CD4-positive, alpha-beta T cell treated with Interleukin-6 at 100 ng/mL for 8 hours (primary cell): ENCODE measurements at places on chromosomes 11 and 22.

GRCh38 chr11:128948583-128948982 is 5.9 kb upstream of the TP53AIP1 start:
- no peak for DNase-seq

DNA sequence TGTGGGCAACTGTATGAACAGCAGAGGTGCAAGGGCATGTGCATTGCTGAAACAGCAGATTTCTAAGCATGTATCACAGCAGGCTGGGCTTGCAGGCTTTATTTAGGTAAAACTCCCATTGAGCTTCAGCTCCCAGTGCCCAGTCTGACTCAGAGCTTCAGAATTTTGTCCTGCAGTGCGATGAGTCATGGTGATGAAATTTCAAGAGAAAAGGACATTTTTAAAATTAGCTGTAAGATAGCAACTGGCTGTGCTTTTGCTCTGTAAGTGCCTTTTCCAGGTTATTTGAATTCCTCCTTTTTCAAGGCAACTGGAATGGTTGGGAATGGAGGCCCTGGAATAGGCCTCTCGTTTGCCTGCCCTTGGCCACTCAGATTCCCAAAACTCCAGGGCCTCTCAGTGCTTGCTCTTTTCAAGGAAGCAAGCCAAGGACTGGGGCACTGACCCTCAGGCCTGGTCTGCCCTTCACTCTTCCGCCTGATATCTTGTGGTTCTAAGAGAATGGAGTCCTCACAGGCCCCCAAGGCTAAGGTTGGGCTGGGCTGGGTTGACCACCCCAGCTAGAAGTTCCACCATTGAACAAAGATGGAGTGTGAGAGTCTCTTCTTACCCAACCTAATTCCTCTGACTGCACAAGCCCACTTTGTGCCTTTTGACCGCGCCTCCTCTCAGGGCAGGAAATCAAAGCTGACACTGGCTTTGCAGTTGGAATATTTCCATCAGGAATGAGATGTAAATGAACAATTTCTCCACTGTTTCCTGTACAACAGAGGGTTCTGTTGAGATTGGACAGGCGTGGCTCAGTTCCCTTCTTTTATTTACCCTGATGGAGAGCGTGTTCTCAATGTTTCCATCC is 59.5 kb upstream of the PRSS23 start:
- no peak for DNase-seq

DNA sequence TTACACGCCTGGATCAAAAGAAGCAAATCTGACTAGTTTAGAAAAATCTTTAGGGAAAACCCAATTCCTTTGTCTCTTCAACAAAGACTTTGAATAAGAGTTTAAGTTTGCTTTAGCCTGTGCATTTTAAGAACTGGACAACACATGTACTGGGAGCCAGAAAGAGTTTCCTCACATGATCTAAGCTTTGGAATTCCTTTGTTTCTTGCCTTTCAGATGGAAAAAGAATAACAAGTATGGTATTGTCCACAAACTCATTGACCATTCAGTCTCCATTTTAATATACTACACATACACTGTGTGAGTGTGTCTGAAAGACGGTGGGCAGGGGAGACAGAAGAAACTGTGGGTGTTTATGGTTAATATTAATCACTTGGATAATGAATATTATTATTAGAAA is 205.6 kb downstream of the MAML2 start:
- no peak for DNase-seq

DNA sequence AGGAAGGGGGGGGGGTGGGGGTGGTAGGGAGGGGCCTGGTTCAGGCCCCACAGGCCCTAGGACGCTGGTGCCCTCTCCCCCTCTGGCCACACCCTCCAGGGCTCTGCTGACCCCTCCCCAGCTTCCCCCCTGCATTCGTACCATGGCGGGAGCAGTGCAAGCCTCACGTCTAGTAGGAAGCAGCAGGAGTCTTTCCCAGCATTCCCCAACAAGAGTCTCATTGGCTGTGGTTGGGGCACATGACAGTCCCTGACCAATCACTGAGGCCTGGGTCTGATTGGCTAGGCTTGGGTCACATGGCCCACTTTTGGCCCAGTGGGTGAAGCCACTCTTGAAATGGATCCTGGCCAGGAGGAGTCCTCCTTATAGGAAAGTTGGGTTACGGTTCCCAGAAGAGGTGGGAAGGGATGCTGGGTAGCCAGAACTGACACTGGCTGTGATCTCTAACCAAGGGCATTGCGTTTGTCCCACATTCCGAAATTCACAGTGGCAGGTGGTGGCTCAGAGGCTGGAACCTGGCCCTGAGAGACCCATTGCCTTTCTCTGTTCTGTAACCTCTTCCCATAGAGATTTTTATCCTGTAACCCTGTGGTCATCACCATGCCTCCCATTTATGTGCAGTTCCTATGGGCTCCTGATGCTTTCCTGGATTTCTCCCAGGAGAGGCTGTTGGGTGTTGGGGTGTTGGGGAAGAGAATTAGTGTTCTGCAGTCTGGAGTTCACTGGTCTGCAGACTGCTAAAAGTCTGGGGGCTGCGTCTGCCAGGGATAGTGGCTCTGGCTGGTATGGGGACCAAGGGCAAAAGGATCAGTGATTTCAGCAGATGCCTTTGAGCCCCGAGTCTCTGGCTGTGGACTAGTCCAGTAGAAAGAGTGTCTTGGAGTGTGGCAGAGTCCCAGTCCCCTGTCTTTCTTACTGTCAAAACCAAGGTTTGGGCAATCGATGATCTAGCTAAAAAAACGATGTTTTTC is 58.9 kb upstream of the MYEOV start:
- no peak for DNase-seq

- DNase-seq: no peak
Measured at GRCh38 chr11:103110391-103110790, 1.2 kb downstream of the DYNC2H1 start.

DNA sequence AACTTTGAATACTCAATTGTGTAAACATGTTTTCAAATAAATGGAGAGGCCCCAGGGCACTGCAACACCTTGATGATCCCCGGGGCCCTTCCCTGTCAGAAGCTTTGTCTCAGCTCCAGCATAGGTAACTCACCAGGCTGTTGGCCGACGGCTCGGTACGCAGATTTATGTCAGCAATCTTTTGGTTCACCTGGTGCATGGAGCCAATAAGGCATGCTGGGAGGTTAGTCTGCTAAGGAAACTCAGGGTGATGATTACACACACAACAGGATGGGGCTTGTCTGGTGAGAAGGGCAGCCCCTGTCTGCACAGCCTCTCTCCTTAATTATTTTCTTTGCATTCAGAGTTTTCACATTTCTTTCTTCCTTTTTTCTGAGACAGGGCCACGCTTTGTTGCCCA is 10.8 kb downstream of the FAM227A start:
- DNase-seq: no peak

- no peak for DNase-seq
Measured at GRCh38 chr22:20782083-20782482, 8.2 kb downstream of the SERPIND1 start.

GRCh38 chr22:35312198-35313059 is 12.7 kb downstream of the TOM1 start:
- no peak for DNase-seq

DNA sequence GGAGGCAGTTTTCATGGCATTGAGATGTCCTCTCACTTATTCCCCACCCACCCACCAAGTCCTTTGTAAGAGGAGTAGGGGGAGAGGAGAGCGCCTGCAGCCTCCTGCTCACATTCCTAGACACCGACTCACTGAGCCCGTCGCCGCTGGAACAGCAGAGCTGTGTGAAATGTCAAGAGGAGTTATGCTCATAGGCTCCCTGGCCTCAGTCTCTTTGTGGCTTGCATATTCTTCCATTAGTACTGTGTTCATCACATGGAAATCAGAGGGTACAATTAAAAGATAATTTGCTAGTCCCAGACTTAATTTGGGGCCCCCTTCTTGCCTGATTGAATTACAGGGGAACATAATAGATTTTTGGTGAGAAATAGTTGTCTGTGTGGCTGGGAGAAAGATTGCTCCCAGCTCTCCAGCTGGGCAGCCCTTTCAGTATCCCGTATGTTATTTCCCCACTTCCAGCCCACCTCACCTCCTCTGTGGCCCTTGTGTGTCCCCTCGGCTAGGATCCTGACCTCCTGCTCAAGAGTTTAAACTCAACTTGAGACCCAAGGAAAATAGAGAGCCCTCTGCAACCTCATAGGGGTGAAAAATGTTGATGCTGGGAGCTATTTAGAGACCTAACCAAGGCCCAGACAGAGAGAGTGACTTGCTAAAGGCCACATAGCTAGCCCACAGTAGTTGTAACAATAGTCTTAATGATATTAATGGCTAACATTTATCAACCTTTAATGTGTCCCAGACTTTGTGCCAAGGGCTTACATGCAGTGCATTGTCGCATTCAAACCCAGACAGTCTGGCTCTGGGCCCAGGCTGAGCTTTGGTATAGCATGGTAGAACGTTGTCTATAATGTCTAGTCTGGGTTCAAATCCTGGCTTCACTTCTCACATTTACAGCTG is 32.2 kb downstream of the LIMK2 start:
- DNase-seq: no peak

DNA sequence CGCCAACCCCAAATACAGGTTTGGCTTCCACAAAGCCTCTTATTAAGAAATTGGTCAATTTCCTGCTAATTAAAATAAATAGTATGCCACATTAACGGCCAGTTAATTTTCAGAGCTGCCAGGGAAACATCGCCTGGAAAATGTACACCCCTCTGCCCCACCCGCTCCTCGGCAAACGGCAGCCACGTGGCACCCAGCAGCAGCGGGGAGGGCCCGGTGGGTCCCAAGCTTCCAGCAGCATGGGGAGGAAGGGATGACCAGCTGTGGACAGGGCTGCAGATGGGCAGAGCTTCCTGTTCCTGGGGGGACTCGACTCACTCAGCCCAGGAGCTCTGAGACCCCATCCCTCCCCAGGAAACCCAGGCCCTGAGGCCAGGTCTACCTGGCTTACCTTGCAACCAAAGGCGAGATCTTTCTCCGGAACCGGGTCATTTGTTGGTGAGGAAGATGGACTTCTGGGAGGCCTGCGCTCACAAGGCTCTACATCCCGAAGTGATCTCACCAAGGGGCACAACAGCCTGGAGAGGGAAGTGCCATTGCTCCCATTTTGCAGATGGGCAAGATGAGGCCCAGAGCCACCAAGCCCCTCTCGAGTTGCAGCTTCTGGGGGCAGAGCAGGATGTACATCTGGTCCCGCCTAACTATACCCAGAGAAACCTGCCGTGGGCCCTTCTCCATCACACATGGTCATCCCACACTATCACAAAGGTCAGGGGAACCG is 68.3 kb downstream of the IGLL1 start:
- DNase-seq: no peak

GRCh38 chr11:841981-842369 is 354 bp downstream of the POLR2L start:
- no peak for DNase-seq

GRCh38 chr11:46555267-46556054 is 38.4 kb downstream of the AMBRA1 start:
- DNase-seq: no peak

DNA sequence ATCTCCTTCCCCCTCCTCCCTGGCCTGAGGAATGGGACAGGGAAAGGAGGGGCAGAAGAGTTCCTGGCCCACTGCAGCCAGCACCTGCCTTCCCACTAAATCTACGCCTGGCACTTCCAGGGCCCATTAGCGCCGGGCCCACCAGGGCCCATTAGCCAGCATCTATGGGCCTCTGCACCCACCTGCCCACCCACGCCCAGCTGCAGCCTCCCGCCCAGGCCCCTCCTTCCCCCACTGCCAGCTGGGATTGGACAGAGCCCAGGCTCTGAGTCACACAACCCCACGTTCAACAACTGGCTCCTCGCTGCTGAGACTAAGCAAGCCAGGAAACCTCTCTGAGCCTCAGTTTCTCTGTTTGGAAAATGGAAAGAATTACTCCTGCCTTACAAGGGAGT is 48.7 kb downstream of the CYTH4 start:
- no peak for DNase-seq

GRCh38 chr22:32050678-32051515 is 7.8 kb downstream of the SLC5A1 start:
- peak; percentile 35 for DNase-seq

- no peak for DNase-seq
Measured at GRCh38 chr11:66842501-66842895, 743 bp upstream of the RCE1 start.

DNA sequence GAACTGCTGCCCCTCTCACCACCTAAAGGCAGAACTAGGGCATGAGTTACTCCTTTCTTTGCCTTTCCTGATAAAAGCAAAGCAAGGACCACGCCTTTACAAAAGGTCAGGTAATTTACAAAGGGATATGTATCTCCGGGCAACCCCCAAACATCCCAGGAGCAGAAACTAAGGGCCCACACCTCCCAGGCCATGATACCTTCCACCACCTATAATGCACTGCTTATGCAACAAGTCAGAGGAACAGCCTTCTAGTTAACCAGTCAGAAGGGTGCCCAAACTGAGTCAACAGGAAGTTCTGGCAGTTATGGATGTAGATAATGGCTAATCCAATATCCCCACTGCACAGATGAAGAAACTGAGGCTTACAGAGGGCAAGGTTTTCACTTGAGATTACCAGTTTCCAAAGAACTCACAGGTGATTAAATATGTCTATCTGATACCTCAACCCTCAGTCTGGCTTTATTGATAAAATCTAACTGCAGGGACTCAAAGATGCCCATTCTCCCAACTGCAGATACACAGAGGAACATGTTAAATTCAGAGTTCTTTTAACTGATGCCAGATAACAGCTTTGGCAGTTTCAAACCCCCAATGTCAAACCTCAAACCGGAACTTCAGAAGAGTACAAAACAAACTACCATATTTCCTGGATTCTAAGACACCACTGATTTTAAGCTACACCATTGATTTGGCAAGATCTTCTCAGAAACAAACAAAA is 16.8 kb upstream of the CASTOR1 start:
- peak; percentile 74 for DNase-seq

- DNase-seq: no peak
Measured at GRCh38 chr11:57316017-57316416, 8.7 kb downstream of the TNKS1BP1 start.

DNA sequence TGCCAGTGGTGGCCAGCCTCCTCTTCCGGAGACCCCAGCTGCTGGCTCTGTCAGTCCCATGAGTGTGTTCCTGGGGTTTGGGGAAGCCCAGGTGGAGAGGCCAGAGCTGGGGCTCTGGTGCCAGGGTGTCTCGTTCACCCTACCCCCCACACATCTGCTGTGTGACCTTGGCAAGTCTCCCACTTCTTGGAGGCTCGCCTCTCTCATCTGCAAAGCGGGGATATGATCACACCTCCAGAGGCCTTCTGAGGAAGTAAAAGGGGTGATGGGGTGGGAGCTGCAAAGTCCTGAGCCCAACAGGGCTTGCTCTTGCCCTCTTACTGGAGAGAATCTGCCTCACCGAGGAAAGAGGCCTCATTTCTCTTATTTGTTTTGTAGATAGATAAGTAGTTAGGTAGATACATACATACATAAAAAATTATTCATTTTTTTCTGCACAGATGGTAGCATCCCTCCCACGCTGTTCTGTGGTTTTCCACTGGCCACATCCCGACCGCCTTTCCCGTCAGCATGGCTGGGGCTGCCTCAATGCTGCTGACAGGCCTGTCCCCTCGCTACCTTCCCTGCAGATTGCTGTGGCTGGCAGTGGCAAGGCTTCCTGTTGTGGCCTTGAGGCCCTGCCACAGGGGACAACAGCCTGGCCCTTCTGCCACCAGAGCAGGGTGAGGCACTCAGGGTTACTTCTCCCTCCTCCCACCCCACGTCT is 23.9 kb downstream of the MYO7A start:
- DNase-seq: peak; percentile 49

- no peak for DNase-seq
Measured at GRCh38 chr11:115290893-115291292, 213.3 kb downstream of the CADM1 start.

- no peak for DNase-seq
Measured at GRCh38 chr11:94307101-94307791, 2.9 kb downstream of the IZUMO1R start.

GRCh38 chr11:26936109-26936508 is 57.8 kb upstream of the FIBIN start:
- DNase-seq: no peak
